OCI-M1 (cell line): ENCODE measurements at places on chromosomes 11 and 22.

DNA sequence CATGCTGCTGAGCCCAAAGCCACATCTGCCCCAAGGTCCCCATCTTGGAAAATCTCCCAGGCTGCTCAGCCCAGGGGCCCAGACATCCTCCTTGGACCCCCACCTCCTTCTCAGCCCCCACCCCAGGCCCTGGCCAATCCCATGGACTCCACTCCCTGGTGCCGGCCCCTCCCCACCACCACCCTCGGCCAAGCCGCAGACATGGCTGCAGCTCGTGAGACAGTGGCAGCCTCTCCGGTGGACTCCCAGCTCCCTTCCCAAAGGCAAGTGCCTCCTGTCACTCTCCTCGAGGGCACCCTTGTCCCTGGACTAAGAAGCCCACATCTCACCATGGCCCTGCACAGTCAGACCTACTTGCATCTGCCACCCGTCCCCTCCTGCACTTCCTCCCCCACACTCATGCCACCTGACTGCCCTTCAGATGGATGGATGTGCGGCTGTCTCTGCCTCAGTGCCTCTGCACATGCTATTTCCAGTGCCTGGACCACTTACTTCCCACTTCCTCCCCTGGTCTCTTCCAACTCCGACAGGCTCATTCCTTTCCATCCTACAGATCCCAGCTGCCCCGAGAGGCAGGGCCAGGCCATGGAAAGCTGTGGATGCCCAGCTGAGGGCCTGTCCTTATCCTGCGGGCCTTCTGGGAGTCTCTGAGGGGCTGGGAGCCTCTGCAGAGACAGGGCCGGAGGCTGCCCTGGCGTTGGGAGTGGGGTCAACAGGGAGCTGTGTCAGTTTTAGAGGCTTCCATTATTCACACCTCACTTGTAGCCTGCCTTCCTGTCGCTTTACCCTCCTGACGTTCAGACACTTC, 25.5 kb upstream of the RFPL3 start:
- no peak for DNase-seq

GRCh38 chr22:49334449-49334789, 493.3 kb downstream of the BRD1 start:
- DNase-seq = no peak

DNA sequence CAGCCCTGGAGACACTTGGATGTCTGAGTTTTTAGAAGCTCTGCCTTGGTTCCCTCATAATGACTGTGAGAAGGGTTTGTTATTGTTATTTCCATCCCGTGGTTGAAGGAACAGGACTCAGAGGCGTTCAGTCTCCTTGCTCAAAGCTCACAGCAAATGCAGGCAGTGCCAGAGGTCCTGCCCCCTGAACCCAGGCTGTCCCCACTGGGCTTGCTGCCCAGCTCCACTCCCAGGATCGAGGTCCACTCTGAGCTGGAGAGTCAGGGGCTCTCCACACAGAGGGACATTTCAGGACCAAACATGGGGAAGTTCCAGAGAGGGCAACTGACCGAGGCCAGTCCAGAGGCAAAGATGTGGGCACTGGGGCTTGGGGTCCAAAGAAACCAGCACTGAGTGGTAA, 14.8 kb downstream of the FGF4 start:
- DNase-seq = no peak

DNA sequence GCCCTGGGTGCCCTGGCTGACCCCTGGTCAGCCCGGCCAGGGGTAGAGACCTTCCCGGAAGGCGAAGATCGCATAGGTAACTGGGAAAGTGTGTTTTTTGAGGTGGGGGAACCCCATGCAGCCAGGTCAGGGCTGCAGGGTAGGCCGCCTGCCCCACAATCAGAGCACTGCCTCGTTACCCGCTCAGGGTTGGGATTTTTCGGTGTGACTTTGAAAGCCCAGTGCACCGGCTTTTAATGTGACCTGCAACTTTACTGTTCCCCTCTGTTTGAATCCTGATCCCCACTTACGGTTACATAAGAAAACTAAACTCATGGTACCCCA, 239.2 kb upstream of the PLET1 start:
- no peak for DNase-seq

DNA sequence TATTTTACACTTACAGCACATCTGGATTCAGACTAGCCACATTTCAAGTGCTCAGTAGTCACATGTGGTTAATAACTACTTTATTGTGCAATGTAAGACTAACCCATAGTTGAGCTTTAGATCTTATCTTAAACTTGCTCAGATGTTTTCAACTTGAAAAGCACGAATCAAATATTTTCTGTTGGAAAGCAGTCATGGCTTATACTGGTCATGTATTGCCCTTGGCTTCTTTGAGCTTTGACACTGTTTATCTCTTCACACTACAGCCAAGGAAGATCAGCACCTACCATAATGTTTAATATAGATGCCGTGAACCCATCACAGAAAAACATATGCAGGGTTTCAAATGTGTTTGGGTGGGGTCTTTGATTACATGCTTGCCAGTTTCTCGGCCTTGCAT, 4.4 kb downstream of the RBX1 start:
- DNase-seq = no peak

DNA sequence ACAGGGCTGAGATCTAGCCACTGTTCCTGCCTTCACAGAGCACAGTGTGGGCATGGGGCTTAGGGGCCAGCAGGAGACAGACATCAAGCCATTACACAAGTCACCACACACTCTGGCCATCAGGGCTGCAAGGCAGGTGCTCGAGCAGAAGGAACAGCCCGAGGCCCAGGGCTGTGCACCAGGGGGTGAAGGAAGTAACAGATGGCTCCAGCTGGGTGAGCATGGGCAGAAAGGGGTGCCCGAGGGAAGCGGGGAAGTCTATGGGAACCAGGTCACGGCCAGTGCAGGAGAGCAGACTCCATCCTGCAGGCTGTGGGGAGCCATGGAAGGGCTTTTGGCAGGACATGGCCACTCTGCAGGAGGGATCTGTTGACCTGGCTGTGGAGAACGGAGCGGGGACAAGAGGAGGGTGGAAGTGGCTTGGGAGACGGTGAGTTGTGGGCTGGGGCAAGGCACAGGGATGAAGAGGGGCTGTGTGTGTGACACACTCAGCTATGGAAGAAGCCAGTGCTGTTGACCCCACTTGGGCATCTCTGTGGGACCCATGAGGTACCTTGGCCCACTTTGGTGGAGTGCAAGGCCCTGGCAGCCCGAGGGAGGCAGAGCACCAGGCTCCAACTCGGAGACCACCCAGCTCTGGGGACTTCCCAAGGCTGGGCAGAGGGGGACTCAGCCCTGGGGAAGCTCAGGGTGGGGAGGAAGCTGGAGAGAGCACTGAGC, 3.6 kb downstream of the C11orf68 start:
- no peak for DNase-seq

- DNase-seq = no peak
These were observed 49.2 kb downstream of the RPL27A start for GRCh38 chr11:8731647-8732323.

- no peak for DNase-seq
These were observed 27.7 kb downstream of the FAM227A start for GRCh38 chr22:38628444-38628843.

DNA sequence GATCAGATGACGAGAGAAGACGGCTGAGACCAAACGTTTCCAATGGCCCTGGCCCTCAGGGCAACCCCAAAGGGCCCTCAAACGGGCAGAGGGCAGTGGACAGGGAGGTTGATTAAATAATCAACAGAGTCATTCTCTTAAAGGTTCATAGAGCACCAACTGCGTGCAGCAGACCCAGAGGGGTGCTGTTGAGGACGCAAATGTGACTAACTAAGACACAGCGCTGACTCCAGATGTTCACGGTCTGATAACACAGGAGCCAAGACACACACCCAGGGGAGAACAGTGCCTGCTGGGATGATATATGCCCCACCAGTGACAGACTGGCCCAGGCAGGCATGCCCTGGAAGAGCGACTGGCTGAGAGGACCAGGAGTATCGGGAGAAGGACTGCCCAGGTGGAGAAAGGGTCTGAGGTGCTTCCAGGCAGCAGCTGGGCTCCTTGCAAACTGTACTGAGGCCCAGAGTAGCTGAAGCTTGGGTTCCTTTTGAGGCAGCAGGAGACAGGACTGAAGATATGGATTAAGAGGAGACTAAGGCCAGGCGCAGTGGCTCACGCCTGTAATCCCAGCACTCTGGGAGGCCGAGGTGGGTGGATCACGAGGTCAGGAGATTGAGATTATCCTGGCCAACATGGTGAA, 7.7 kb downstream of the VWCE start:
- peak; percentile 90 for DNase-seq

- DNase-seq = peak; percentile 71
These were observed 28.5 kb downstream of the ADORA2A start for GRCh38 chr22:24455751-24456426.

- no peak for DNase-seq
These were observed 7.0 kb upstream of the LYVE1 start for GRCh38 chr11:10575346-10576034.

DNA sequence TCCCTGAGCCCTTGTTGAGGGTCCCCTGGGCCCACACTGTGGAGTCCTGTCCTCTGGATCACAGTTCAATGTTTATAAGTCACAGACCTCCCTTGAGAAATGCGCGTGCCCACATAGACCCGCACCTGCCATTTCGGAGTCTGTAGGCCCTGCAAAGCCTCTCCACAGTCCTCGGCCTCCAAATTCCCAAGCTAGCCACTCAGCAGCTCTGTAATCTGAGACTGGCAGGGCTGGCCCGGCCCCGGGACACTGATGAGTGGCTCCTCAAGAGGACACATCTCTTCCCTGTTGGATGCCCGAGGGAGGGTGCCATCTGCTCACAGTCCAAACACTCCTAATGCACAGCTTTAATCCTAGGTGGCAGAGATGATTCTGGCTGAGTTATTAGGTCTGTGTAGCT, 39.1 kb downstream of the B3GAT1 start:
- DNase-seq = no peak

DNA sequence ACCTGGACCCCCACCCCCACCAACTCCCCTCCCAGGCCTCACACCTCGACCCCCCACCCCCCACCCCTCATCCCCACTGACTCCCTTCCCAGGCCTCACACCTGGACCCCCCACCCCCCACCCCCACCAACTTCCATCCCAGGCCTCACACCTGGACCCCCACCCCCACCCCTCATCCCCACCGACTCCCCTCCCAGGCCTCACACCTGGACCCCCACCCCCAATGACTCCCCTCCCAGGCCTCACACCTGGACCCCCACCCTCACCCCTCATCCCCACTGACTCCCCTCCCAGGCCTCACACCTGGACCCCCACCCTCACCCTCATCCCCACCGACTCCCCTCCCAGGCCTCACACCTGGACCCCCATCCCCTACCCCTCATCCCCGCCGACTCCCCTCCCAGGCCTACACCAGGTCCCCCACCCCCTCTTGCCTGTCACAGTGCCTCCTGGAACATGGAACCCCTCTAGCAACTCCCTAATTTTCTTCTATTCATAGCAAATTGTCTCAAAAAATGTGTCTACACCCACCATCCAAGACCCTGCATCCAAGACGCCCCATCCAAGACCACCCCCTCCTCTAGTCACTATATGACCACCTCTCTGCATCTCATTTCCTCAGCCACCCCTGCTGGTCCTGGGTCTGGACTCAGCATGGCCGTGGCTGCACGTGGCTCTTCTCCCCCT, 36.9 kb upstream of the BRSK2 start:
- no peak for DNase-seq

- no peak for DNase-seq
These were observed 478.9 kb upstream of the CHORDC1 start for GRCh38 chr11:90701716-90702115.

GRCh38 chr11:121091492-121092152, 9.4 kb upstream of the TECTA start:
- DNase-seq = peak; percentile 82

DNA sequence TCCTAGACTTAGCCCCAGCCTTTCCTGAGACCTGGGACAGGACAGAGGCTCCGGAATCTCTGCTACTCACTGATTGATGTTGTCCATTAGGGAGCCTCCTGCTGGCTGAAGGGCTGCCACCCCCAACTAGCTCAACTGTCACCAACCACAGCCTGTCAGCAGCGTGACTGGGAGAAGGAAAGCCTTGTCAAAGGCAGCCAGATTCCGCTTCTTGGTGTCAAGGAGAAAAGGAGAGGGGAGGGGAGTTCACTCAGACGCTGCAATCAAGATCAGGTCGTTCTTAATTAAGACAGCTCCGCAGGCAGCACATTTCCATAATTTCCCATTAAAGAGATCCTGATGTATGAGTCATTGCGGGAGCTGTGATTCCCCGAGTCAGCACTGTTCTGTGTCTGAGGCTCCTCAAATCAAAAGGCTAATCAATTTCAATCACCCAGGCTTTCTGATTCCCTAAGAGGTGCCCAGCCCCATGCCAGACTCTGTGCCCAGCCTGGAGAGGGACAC, 152.8 kb upstream of the ZBED5 start:
- peak; percentile 35 for DNase-seq

- no peak for DNase-seq
These were observed 38.5 kb upstream of the PPARA start for GRCh38 chr22:46111645-46112306.

DNA sequence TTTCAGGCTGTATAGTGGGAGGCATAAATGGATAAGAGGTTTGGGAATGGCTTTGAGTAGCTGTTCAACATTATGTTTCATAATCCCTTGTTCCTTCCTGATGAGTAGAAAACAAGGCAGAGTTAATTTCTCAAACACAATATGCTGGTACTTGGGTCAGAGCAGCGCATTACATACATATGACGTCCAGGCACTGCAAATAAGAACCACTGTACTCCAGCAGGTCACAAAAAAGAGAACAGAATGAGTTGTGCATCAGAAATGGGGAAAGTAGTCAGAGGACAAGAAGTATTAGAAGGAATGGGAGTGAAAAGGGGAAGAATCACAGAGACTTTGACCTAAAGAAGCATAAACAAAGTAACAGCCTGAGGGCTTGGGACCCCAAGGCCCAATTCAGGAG, 44.0 kb upstream of the RDX start:
- no peak for DNase-seq

DNA sequence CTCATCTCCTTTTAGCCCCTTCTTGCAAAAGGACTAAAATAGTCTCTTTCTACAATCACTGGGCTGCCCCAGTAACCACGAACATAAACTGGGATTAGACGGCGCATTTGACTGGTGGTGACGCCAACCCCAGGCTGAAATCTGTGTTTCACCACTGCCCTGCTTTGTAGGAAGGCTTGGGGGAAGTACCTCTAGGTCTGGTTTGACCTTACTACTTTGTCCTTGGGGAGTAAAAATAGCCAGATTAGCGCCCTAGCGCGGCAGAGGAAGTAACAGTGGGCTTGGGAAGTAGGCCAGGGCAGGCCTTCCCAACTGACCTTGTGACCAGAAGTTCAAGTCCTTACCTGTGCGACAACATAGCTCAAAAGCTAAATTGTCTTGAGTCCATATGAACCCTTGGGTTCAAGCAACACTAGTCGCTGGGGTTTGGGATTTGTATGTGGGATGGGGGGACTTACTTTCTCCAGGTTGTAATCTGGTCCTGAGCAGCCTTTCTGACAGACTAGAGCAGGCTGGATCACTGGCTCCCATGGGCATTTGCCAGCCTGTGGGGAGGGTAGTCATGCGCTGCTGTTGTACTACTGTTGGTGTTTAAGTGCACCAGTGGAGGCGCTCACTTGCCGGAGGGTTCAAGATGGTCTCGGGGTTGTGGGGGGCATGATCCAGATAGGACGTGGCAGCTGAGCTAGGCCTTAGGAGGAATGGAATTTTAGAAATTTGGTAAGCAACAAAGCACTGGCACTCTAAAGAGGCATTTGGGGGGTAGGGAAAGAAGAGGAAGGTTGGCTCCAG, 953 bp upstream of the PACS1 start:
- peak; percentile 57 for DNase-seq

GRCh38 chr11:9787981-9788521, 124.2 kb downstream of the SWAP70 start:
- DNase-seq = peak; percentile 5
